ENCODE measurements at places on chromosomes 12 and 14.

- no peak for DNase-seq
Measured at GRCh38 chr14:22084393-22085281, 411.0 kb upstream of the OR4E1 start.

DNA sequence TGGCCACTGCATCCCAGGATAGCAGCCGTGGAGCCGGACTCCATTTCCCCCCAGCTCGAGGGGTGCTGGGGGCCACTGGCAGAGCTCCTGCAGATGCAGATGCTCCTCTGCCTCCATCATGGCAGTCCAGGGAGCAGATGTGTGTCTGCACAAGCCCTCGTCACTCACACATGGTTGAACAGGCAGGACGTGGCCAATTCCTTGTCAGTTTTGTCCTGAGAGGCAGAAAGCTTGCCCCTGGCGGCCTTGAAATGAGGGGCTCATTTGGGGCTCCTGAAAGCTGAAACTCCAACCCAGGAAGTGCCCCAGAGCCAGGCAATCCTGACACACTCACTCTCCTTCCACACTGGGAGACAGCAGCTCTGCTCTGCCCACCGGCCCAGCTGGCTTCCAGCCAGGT, 100.9 kb upstream of the C14orf180 start:
- DNase-seq = no peak

DNA sequence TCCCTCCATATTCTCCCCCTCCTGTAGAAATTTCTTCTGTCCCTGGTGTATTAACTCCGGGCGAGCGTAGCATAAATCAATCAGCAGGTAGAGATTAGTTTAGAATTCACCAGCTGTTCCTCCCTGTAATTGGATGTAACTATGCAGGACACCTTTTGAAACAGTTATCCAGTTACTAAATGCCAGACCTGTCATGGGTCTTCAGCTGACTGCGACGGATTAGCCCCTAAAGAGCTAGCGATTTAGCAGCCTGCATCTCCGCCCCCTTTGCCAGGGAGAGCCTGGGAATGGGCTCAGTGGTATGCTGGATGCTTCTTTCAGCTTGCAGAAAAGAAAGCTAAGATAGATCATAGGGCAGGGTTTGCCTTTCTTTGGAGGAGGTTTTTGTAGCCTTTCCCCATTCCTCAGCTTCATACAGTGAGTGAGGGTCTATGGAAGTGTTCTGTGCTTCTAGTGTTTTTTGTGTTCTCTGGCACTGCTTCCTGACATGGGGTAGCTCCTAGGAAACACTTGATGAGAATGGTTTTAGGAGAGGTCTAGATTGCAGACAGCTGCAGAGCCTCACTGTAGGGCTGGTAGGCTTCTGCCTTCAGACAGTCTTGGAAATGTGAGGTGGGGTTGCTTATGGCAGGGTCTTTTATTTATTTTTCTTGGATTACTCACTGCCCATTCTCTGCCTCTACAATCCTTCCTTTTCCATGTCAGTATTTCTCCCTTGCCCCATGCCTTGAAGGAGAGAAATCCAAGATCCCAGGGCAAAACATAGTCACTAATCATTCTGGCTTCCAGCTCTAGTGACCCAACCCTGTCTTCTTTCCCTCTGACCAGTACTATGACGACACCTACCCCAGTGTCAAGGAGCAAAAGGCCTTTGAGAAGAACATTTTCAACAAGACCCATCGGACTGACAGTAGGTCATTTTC, 16.7 kb downstream of the COPZ1 start:
- no peak for DNase-seq

DNA sequence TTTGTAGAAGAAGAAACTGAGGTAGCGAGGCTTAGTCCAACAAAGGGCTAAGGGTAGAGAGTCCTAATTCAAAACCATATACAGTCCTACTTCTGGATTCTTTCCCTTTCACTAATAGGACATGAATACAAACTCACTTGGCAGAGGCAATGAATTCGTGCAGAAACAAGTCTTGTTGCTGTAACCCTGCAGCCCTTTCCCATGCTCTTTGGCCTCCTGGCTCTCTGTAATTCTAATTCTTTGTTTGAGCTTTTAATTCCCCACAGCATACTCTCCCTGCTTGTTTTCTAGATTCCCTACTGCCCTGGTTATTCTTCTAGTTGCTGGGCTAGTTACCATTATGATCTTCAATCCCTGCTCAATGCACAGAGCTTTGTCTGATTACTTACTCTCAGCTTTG, 381.4 kb downstream of the ETNK1 start:
- DNase-seq = no peak

DNA sequence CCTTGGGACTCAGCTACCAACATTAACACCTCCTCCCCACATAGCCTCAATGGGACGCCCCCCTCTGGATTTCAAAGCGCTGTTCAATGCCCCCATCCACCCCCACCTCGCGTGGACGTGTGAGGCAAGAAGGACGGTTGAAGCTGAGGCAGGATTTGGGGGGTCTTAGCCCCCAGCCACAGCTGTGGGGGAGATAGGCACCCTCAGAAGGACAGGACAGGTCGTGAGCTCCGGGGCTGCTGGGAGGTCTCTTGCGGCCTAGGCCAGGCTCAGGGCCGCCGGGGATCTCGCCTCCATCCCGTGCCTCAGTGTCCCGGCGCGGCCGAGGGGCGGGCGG, 8.3 kb upstream of the SP7 start:
- no peak for DNase-seq

Measured in activated naive CD4-positive, alpha-beta T cell treated with anti-CD3 and anti-CD28 coated beads, Interleukin-2, amount 10 ng/mL, durations not matched to agents 7 days and 5 days (primary cell).